Hair follicle dermal papilla cell (primary cell): ENCODE measurements at places on chromosomes 13 and 19. TPM values are rescaled to one million over a fixed set of nuclear protein-coding genes. Genes with fewer than 3 reads are reported as not detected.

Gene C1QTNF9B
- total RNA-seq: not detected in 2 replicates

Gene LILRA1
- not detected in 2 replicates for total RNA-seq

Gene IL11
- 1.8 and 3.9 TPM in 2 replicates for total RNA-seq

Gene SERP2
- 4.1 TPM in 2 replicates for total RNA-seq

Gene PRR22
- 0.49 and 1.1 TPM in 2 replicates for total RNA-seq

Gene RASA3
- total RNA-seq: 59.1 and 74.8 TPM in 2 replicates

Gene RTBDN
- not detected in 2 replicates for total RNA-seq

Gene OSCAR
- total RNA-seq: 0.16 and 0.36 TPM in 2 replicates

Gene FFAR3
- total RNA-seq: not detected in 2 replicates

Gene C19orf81
- total RNA-seq: 0.49 TPM in 1 of 2 replicates, not detected in the other

Gene ZNF726
- 0.81 and 1.2 TPM in 2 replicates for total RNA-seq

Gene PSG3
- total RNA-seq: not detected in 2 replicates

Gene OLFM4
- not detected in 2 replicates for total RNA-seq

Gene PGLYRP1
- not detected in 2 replicates for total RNA-seq

Gene CYP2F1
- not detected in 2 replicates for total RNA-seq

Gene SERPINE3
- not detected in 2 replicates for total RNA-seq

Gene LRFN3
- total RNA-seq: 5.8 and 6.0 TPM in 2 replicates

Gene NCR1
- not detected in 2 replicates for total RNA-seq

Gene SPACA7
- not detected in 2 replicates for total RNA-seq

Gene SLC6A16
- total RNA-seq: 0.12 and 0.16 TPM in 2 replicates

Gene FAM216B
- not detected in 2 replicates for total RNA-seq

Gene ATXN8OS
- not detected in 2 replicates for total RNA-seq

Gene PRSS57
- total RNA-seq: not detected in 2 replicates

Gene SPRYD7
- 5.5 and 6.0 TPM in 2 replicates for total RNA-seq

Gene ATCAY
- total RNA-seq: not detected in 2 replicates

Gene GARIN5A
- 0.32 TPM in 1 of 2 replicates, not detected in the other for total RNA-seq

Gene NKG7
- total RNA-seq: not detected in 2 replicates

Gene IGFL1
- total RNA-seq: not detected in 2 replicates

Gene GGACT
- 10.6 and 11.4 TPM in 2 replicates for total RNA-seq

Gene NTN5
- 0.32 TPM in 1 of 2 replicates, not detected in the other for total RNA-seq

Gene MCEMP1
- total RNA-seq: not detected in 2 replicates

Gene ISYNA1
- 13.7 and 15.1 TPM in 2 replicates for total RNA-seq

Gene KLK1
- not detected in 2 replicates for total RNA-seq

Gene MBD3L3
- not detected in 2 replicates for total RNA-seq

Gene YIPF2
- 121 and 133 TPM in 2 replicates for total RNA-seq

Gene ZNF254
- 13.0 and 13.3 TPM in 2 replicates for total RNA-seq

Gene MPV17L2
- 9.7 TPM in 2 replicates for total RNA-seq

Gene HPN
- not detected in 2 replicates for total RNA-seq

Gene C19orf73
- total RNA-seq: 0.36 TPM in 1 of 2 replicates, not detected in the other

Gene MVB12A
- 57.9 and 68.2 TPM in 2 replicates for total RNA-seq

Gene IFI30
- total RNA-seq: 25.2 and 33.3 TPM in 2 replicates

Gene ODAD3
- 0.32 and 0.36 TPM in 2 replicates for total RNA-seq

Gene PSG1
- 3.6 and 17.2 TPM in 2 replicates for total RNA-seq

Gene ZNF541
- total RNA-seq: not detected in 2 replicates

Gene CDX2
- not detected in 2 replicates for total RNA-seq

Gene UCHL3
- total RNA-seq: 10.7 and 18.8 TPM in 2 replicates

Gene A1BG
- 3.2 and 9.2 TPM in 2 replicates for total RNA-seq

Gene ZNF682
- 1.8 and 2.8 TPM in 2 replicates for total RNA-seq

Gene BCAM
- total RNA-seq: 1.6 and 3.6 TPM in 2 replicates

Gene GRIN3B
- total RNA-seq: 0.85 and 1.5 TPM in 2 replicates

Gene ATP8B3
- total RNA-seq: 1.8 and 2.1 TPM in 2 replicates

Gene CD22
- not detected in 2 replicates for total RNA-seq

Gene ELL
- total RNA-seq: 25.4 and 26.4 TPM in 2 replicates

Gene ZNF724
- total RNA-seq: 2.3 and 2.8 TPM in 2 replicates

Gene IRGC
- not detected in 2 replicates for total RNA-seq
